ENCODE measurements at places on chromosomes 5 and 9. TPM values are rescaled to one million over a fixed set of nuclear protein-coding genes. Genes with fewer than 3 reads are reported as not detected.

SLCO4C1 gene
- 0.37 TPM for total RNA-seq

CCDC183 gene
- total RNA-seq: 0.55 TPM

OTP gene
- total RNA-seq: not detected

SCGB3A2 gene
- total RNA-seq: not detected

HEMGN gene
- 2.9 TPM for total RNA-seq

KLF9 gene
- total RNA-seq: 22.3 TPM

RORB gene
- not detected for total RNA-seq

DNA sequence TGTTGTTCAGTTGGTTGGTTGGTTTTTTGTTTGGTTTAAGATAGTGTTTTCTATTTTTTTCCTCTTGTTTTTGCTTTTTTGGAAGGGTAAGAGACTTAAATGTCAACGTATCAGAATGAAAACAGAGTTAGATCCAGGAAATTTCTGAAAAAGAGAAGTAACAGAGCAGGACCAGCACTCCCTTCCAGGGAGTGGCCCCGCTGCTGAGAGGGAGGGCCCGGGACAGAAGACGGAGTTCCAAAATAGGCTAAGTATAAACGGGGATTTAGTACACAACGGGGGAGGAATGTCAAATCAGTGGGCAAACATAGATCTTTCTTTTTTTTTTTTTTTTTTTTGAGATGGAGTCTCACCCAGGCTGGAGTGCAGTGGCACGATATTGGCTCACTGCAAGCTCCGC, 92.7 kb upstream of the RUFY1 start:
- no peak for DNase-seq

- DNase-seq: no peak
These were observed 637.6 kb upstream of the SGCD start for GRCh38 chr5:155689406-155689805.

- DNase-seq: no peak
These were observed 209.5 kb downstream of the ARHGAP26 start for GRCh38 chr5:142979636-142980035.

GRCh38 chr5:131581702-131582101, 53.3 kb downstream of the RAPGEF6 start:
- DNase-seq: no peak

DNA sequence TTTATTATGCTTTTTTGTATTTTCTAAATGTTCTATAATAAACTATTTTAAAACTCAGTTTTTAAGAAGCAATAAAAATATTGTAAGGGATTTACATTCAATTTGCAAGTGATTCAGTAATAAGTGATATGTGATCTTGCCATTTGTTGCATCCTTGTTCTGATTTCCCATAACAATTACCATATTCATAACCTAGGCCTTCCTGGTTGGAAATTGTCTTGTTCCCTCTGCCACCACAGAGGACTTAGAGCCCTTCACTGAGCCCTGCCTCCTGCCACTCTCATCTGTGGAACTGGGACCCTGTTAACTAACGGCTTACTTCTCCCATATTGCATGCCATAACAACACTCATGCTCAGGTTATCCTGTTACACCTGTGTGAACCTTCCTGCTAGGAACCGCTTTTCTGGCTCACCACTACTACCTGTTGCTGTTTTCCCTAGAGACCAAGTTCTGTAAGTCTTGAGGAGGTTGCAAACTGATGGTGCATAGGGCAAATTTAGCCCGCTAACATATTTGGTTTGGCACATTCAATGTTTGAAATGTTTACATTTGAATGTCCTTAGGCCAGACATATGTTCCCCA, 32.9 kb upstream of the DTWD2 start:
- DNase-seq: no peak

DNA sequence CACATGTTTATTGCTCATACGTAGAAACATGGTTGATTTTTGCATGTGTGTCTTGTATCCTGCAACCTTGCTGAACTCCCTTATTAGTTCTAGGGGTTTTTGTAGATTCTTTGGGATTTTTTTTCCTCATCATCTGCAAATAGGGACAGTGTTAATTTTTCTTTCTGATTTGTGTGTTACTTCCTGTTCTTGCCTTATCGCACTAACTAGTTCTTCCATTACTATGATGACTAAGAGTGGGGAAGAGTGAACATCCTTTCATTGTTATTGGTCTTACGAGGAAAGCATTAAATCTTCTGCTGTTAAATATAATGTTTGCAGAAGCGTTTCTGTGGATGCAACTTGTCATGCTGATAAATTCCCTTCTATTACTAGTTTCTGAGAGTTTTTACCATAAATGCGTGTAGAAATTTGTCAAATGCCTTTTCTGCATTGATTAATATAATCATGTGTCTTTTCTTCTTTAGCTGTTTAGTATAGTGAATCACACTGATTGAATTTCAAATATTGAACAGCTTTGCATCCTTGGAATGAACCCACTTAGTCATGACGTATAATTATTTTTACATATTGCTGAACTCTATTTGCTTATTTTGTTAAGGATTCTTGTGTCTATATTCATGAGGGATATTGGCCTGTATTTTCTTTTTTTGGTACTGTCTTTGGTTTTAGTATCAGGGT, 32.1 kb upstream of the RNF130 start:
- DNase-seq: no peak

GRCh38 chr5:37876943-37877342, 37.1 kb upstream of the GDNF start:
- DNase-seq: no peak
